Amygdala (tissue), 56 donors: ENCODE measurements at places on chromosomes 4 and X.

GRCh38 chrX:30885136-30885535, 3.9 kb downstream of the TAB3 start:
- no peak for DNase-seq

DNA sequence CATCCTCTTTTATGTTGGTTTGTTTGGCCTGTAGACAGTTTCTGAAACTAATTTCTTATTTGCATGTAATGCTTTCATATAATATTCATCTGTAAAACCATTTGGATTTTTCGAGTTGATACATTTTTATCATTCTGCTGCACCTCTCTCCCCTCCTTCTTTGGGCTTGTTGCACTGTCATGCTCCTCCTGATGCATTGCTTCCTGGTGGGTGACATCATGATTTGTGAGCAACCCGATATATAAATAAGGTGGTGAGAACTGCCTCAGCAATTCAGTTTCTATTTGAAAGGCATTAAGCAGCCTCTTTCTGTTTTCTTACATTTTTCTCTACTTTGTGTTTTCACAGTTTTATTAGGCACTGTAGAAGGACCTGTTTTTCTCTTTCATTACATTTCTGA, 515.7 kb downstream of the RPA4 start:
- DNase-seq = no peak

DNA sequence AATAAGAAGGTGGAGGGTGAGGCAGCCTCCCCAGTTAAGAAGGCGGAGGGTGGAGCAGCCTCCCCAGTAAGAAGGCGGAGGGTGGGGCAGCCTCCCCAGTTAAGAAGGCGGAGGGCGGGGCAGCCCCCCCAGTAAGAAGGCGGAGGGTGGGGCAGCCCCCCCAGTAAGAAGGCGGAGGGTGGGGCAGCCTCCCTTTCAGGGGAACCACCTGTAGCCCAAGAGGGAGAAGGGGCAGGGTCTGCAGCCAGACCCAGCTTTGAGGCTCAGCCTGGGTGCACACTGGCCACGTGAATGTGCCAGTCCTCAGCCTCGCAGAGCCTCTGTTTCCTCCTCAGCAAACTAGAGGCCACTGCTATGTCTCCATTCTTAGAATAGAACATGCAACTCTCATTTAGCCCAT, 52.6 kb downstream of the HMX1 start:
- no peak for DNase-seq

DNA sequence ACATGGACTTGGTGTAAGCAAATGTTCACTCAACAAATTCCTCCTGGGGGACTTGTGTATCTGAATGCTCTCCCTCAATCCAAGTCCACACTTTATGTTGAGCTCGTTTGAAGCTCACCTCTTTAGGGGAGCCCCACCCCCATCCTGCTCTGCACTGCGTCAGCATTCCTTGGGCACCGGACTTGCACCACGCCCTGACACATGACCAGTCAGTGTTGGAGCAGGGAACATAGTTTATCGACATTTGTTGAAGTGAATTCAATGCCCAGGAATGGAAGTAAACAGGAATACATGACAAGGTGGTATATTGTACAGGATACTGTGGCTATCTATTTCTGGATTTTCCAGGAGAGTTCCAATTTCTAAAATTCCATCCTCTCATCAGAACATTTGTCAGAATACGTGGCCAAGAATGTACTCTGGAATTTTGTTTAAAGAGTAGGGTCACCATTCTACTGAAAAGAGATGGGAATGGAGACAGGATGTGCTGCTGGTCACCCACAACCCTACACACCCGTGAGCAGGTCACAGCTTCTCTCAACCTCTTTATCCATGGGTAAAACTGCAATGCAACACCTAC, 60.0 kb upstream of the LNX1 start:
- no peak for DNase-seq

DNA sequence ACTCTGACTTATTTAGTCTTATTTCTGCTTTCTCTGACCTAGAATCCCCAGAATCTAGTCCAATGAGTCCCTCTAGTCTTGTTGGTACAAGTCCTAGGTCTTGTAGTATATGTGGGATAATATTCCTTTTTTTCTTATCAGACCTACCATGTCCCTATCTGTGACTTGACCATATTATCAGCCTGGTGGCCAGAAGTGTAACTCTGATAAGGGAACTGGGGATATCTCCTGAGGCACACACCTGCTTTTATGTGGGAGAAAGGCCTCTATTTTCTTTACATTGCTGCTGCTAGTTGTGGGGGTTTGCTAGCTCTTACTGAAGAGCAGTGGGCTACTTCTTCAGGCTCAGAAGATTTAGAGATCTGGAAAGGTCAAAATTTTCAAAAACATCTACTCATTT, 38.6 kb downstream of the CFAP299 start:
- no peak for DNase-seq

DNA sequence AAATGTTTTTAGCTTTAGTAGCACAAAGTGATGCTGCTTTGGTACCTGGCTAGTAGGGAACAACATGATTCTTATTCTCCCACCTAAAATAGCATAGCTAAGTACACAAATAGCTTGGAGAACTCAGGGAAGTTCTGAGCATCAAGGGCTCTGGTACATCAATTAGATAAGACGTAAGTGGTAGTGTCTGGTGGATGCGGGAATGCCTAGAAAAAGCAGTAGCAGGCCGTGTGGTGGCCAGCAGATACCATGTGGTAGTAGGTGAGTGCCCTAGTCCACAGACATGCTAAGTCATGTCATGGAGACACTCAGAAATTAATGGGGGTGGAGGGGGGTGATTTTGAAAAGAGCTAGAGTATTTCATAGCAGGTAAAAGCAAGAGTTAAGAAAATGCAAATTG, 347.3 kb upstream of the NOCT start:
- DNase-seq = no peak

DNA sequence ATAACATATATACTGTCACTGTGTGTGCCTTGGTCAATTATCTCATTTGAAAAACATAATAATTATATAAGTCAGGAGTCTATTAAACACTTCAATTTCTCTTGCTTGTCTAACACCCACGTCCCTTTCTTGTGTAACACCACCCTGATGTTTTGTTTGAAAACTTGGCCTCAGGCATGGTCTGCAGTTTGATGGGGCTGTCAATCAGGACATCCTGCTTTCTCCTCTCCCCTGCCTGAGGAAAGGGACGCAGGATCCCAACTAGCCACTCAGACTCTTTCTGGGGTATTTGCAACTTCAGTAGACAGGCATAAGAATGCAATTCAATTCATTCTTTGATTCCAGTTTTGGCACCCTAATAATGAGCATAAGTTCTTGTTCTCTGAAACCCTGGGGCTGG, 48.8 kb downstream of the DKK2 start:
- no peak for DNase-seq

DNA sequence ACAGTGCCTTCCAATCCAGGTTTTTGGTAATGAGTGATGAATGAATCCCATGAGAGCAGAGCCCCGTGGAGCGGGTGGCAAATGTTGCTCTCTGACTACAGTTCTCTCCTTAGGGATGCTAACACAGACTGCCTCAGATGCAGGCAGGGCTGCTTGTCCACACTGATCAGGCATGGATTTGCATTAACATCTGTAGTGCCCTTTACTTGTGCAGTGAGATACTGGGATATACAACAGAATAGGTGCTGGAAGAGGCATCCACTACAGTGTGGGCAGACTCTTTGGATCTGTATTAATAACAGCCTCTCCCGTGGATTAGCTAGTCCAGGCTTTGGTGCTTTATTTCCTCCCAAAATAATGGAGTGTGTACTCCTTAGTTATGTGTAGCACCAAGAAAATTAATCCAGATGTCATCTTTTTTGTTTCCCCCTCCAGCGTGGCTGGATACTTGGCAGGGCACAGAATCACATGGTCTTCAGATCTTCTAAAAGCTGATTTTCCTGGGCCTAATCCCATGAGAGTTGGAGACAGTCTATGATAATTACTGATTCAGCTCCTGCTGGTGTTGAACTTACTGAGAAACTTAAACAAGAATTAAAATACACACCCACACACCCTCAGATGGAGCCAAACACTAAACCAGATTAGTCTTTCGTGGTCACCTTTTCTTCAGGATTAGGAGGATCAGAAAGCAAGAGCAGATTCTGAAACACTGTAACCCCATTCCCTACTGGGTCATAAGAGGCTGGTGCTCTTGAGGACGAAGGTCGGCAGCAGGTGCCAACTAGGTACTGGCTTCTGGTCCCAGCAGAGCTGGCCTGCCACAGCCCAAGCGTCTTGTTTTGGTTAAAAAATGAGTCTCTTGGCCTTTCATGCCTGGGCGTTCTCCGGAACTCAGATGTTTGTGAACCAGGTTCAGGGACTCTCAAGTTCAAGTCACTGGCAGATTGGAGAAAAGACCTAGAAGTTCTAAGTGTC, 23.1 kb upstream of the NAP1L5 start:
- DNase-seq = no peak

DNA sequence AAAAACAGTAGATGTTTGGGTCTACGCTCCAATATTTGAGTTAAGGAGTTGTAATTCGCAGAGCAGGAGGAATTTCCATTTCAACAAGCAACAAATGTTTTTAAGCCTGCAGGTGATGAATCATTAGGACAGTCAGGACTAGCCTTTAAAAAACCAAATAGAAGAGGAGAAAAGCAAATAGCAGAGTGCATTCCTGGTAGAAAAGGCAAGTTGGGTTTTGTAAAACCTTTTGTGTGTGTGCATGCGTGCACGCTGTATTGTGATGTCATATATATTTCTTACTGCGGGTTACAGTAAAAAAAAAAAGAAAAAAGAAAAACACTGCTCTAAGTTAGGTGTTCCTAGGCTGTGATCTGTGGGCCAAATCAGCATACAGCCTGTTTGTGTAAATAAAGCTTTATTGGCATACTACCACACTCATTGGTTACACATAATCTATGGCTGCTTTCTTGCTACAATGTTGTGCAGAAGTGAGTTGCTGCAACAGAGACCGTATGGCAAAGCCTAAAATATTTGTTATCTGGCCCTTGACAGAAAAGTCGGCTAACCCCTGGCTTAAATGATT, 135.6 kb downstream of the MID1 start:
- DNase-seq = no peak

- no peak for DNase-seq
These were observed 63.1 kb downstream of the COX18 start for GRCh38 chr4:73006286-73006990.

GRCh38 chrX:9862525-9862924, 76.3 kb downstream of the SHROOM2 start:
- DNase-seq = no peak

GRCh38 chr4:107800706-107801105, 24.0 kb upstream of the SGMS2 start:
- no peak for DNase-seq

DNA sequence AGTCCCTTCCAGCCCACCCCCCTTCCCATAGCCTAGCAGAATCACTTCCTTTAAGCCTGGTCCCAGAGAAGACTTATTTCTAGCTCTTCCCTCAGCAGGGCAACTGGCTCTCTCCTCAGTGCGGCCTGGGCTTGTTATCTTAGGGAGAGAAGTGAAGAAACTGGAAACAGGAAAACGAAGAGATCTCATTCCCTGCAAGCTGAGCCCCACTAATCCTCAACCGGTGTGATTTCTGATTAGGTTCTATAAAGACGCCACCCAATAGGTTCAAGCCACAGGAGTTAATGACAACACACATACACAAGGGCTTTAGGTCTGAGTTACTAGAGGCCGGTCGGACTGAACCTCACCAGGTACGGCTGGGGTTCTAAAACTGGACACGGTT, 3.2 kb downstream of the GSX2 start:
- DNase-seq = no peak

DNA sequence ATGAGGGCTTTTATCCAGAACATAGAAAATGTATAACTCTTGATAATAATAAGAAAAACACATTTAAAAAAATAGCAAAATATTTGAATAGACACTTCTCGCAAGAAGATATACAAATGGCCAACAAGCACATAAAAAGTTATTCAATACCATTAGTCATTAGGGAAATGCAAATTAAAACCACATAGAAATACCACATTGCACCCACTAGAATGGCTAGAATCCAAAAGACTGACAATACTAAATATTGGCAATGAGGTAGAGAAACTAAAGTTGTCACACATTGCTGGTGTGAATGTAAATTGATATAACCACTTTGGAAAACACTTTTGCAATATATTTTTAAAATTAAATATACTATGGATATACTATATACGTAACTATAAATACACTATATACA, 754.3 kb upstream of the MAGEB2 start:
- no peak for DNase-seq

DNA sequence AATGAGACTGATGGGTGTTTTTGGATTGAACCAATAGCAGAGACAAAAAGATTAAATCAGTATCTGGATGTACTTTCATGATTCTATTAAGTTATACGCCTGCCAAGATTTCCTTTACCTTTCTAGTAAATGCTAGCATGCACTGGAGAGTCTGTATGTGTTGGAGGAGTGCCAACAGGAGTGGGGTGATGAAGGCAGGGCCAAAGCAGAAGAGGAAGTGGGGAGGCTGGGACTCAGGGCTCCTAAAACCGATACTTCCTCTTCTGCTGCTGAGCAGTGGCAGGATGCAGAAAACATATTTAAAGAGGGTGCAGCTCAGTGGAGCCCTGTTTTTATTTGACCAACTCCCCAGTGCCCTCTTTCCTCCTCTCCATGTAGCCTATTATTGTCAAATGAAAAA, 5.6 kb downstream of the CYSLTR1 start:
- DNase-seq = no peak

- DNase-seq = no peak
These were observed 119.1 kb upstream of the ETNPPL start for GRCh38 chr4:108881986-108882385.

- DNase-seq = no peak
These were observed 31.2 kb downstream of the SORCS2 start for GRCh38 chr4:7223541-7223940.

DNA sequence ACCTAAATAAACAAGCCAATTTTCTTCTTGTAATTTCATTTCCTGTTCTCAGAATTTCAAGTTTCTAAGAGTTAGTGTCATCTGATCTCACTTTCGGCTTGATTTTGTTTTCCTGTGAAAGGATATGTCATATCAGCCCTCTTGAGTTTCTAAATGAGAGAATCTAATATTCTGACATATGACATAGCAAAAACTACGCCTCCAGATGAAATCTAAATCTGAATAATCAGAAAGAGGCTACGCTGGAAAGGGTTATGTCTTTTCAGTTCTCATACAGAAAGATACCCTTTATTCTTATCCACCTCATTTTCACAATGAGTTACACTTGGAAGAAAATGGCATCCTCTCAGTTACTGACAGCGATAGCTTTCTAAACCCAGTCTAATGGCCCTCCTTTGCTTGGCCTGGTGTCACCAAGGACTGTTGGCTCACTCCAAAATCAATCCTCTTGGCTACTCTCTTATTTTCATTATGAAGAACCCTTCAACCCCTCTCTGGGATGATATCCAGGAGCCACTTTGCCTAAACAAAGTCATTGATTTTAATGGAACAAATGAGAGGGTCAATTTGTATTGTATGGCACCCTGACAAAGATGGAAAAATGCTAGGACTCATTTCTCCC, 65.6 kb downstream of the ASB9 start:
- no peak for DNase-seq

DNA sequence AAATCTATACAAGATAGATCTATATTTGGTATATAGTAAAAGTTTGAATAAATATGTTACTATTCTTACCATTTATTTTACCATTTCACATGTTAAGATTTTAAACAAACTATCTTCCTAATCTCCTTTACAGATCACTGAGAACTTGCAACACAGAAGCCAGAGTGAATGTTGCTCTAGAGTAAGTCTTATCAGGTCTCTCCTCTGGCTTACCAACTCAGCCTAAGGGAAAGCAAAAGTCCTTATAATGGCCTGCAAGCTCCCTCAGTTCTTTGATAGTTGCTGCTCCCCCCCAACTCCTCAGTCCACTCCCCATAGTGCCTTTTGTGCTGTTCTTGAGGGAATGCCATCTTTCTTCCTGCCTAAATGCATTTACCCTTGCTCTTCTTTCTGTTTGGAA, 25.7 kb upstream of the SLC7A11 start:
- DNase-seq = no peak

GRCh38 chr4:169571435-169571834, 40.9 kb downstream of the NEK1 start:
- DNase-seq = no peak
